ENCODE measurements at places on chromosomes 16 and 17.

- DNase-seq: peak; percentile 66
These were observed 34.0 kb upstream of the NLK start for GRCh38 chr17:28008513-28008912.

GRCh38 chr16:60642956-60643355 lies 1393.3 kb downstream of the CDH8 start:
- DNase-seq: no peak

- DNase-seq: peak; percentile 39
These were observed 521 bp downstream of the GGA2 start for GRCh38 chr16:23509782-23510163.

- no peak for DNase-seq
These were observed 487 bp downstream of the TSR1 start for GRCh38 chr17:2335726-2336214.

GRCh38 chr16:74752258-74752657 lies 22.4 kb downstream of the FA2H start:
- no peak for DNase-seq

- DNase-seq: no peak
These were observed 26.8 kb downstream of the DCUN1D3 start for GRCh38 chr16:20873331-20873730.

DNA sequence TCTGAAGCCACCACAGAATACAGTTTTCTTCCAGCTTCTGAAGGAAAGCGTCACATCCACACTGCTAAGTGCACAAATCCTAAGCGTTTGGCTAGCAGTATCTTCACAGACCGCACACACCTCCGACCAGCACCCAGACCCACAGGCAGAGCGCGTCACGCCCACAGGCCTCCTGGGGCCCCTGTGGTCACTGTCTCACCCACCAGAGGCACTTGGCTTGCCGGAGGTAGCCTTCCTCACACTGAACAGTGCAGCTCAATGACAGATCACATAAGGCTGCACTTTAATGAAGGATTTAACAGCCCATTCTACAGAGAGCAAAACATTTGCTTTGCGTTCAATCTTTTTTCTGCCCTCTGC lies 21.2 kb downstream of the SPHK1 start:
- DNase-seq: no peak

DNA sequence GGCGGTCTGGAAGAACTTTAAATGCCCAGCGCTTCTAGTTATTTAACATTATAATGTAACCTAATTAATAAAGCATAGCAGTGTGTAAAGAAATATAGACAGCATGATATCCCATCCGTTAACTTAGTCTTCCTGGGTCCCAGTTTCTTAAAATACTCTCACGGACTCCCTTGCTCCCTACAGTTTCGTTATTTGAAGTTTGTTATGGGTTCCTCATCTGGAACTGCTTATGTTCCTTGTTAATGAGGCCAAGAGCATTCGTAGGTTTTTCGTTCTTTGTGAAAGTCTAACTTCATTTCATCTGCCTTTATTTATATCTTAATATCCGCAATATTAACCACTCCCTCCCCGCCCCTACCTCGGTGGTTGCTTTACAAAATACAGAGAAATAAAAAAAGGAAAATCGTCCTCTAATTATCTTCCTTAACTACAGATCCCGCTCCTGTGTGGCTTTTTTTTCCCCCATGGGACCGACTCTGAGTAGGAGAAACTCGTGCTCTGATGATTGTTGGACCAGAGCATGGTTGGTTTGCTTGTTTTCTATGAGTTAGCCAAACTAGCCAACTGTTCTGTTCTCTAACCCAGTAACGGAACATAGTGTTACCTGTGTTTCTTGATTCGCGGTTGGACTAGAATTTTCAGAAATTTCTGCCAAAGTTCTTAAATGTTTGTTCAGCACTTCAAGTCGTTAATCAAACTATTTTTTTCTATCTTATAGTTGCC lies 863 bp downstream of the ADPRM start:
- DNase-seq: peak; percentile 10

GRCh38 chr16:57775661-57776469 lies 26.4 kb downstream of the KIFC3 start:
- no peak for DNase-seq

DNA sequence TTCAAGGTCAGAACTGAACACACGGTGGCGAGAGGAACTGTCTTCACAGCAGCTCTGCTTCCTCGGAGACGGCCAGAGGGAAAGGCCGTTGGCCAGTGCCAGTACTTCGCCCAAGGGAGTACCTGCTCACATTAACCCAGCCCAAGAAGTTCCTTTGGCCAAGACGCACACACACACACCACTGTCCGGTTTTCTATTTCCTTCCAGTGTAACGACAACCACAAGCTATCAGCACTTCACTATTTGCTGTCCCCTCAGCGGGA lies 744 bp upstream of the GGNBP2 start:
- DNase-seq: peak; percentile 55

DNA sequence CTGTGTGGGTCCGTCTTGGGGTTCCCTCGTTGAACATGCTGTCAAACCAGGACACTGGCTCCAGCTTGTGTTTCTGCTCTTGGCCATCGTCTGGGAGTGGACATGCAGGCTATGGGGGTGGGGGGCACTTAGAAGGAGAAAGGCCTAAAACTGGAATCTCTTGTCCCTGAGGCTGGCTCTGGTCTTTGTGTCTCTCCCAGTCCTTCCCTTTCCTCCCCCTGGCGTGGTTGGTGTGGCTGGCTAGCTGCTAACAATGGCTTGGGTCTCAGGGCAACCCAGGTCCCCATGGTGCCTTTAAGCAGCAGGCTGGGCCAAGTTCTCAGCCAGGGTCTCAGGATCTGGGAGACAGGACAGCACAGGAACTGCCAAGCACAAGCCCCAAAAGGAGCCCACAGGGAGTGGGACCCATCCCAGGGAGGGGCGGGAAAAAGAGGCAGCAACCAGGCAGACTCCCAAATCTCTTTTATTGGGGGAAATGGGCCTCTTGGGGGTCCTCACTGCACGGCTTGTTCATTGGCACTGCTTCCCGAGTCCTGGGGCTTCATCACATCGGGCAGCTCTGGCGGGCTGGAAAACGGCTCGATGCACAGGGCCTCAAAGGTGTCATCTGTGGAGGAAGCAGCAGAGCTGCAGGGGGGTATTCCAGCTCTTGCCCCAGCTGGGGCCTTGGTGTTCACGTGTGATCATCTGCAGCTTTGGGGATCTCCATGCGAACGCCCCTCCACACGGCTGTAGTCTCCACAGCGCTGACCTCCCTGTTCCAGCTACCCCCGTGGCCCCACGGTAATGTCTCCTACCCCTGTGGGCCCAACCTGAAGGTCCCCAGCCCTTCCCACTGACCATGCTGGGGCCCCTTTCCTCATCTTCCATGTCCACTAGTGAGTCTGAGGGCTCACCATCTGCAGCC lies 5.3 kb downstream of the ELOB start:
- DNase-seq: no peak

DNA sequence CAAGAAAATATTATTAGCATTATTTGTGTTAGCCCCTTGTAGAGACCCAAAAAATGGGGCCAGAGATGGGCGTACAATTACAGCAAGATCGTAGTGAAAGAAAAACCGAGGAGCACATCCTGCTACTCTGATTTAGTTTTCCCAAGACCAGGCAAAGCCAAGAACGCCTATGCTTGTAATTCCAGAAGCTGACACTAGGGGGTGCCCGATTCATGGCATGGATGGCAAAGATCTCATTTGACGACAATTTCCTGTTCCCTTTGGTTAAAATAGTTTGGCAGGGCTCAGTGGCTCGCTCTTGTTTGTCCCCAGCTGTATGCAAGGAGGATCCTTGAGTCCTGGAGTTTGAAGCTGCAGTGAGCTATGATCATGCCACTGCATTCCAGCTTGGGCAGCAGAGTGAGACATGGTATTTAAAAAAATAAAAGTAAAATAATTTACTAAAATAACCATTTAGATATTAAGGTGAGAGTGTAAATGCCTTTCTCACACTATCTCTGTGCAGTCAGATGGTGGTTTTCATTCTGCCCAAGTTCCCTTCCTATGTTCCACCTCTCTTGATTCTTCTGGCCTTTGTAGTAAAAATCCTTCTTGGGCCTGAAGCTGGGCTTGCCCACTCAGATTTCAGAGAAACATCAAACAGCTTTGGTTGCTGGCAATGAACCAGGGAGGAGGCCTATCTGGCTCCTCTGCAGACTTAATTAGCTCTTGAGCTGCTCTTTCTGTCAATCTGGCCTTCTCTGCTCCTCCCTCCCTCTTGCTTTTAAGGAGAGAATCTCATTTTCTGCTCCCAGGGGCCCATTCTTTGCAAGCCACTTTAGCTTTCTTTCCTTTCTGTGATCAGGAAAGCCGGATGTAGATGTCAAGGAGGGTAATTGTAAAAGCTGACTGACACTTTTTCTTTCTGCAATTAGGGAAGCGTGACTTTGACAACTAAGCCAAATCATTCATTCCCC lies 31.2 kb downstream of the TMEM238L start:
- DNase-seq: peak; percentile 15

- DNase-seq: peak; percentile 33
These were observed 160.6 kb upstream of the RPL38 start for GRCh38 chr17:74042744-74043486.

DNA sequence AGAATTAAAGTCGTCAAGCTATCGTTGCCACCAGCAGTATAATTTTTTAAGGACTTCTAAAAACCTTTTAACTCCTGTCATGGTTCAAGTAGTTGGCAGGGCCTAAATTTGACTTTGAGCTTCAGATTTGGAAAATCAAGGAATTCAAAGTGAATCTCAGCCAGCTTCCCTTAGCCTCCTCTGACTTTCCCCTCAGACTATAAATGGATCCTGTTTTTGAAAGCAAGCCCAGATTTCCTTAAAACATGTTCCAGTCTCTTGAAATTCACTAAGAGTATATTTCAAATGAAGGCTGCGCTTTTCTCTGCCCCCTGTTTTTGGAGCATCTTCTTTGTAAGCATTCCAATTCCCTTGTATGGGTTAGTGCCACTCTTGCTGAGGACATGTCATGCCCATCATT lies 101.8 kb upstream of the CDH8 start:
- no peak for DNase-seq

- no peak for DNase-seq
These were observed 27.3 kb downstream of the MIS12 start for GRCh38 chr17:5513628-5514027.

DNA sequence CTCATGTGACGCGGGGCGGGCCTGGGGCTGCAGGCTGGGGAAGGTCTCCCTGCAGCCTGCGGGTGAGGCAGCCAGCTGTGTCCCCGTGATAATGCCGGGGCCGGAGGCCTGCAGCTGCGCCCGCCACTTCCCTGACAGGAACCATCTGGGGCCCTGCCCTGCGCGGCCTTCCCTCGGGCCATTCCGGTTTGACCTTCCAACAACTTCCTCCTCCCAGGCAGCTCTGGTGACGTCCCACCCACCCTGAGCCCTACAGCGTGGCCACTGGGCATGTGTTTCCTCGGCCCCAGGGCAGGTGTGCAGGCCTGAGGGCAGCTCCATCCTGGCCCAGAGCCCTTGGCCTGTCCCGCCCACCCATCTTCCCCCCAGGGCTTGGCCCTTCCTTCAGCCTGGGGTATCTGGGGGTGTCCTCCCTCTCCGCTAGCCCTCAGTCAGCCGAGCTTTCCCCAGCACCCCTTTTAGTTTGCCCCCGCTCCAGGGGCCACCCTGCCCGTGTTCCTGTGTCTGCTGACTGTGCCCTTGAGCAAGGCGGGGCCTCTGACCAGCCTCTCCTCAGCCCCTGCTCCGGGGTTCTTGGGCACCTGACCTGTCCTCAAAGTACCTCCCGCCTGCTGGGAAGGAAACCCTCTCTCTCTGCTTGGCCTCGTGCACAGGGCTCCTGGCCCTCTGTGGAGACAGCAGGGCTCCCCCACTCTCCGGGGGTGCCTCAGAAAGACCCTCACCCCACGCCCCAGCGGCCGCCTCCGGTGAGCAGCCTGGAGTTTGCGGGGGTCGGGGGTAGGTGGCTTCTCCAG lies at the start of gene CBFA2T3:
Gene CBFA2T3 (minus strand): TSS at position 190 of the 794 bp plus-strand sequence. CDS start 400 bp downstream, outside the sequence.
- no peak for DNase-seq

- no peak for DNase-seq
These were observed 14.5 kb upstream of the TNRC6C start for GRCh38 chr17:77943971-77944370.

DNA sequence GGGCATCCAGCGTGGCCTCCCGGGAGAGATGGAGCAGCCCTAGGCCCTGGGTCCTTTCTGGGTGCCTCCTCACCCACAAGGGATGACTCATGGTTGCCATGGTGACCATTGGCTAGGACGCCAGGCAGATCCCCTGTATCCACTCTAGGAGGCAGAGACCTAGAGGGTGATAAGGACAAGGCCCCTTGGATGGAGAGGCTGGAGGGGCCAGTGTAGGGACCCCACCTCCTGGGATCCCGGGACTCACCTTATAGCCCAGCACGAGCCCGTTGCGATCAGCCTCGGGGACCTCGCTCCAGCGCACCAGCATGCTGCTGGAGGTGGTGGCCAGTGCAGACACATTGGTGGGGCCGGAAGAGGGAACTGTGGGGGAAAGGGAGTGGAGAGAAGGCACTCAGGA lies 82.2 kb upstream of the CDC42EP4 start:
- DNase-seq: peak; percentile 13

DNA sequence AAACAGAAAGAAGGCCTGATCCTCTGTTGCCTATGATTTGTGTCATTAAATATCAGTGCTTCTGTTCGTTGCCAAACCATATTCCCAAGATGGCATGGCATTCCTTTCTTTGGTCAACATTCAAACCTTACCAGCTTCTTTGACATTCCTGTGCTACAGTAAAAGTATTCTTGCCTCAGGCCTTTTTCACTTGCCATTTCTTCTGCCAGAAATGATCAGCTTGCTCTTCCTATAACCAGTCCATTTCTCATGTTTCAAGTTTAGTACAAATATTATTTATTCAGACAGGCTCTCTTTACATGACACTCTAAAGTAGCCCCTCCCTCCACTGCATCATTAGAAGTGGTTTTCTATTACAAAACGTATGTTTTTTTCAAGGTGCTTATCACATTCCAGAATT lies 278.3 kb downstream of the KCNJ2 start:
- DNase-seq: no peak

DNA sequence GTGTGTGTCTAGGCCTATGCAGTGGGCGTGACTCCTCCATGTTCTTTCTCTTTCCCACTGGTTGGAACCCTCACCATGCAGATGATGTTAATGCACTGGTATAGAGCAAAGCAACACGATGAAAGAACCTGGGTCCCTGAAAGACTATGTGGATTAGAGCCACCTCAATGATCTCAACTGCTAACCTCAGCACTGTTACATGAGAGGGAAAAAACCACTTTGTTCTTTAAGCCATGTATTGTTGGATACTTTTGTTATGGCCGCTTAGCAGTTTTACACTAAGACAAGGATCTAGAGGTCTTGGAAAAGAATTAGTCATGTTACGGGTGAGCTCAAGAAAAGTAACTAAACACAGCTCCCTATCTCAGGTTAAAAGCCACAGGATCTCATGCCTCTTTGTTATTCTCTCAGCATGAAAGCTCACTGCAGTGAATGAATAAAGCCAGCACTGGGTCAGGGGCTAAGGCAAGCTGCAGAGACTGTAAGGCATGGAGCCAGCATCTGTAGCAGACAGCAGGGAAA lies 56.6 kb upstream of the RBBP6 start:
- DNase-seq: no peak

- peak; percentile 63 for DNase-seq
These were observed 3.0 kb downstream of the HIRIP3 start for GRCh38 chr16:29992344-29992967.

GRCh38 chr17:61389670-61390478 lies 9.8 kb upstream of the TBX2 start:
- DNase-seq: peak; percentile 41
